KBM-7 (cell line): ENCODE measurements at places on chromosomes 5 and 9.

DNA sequence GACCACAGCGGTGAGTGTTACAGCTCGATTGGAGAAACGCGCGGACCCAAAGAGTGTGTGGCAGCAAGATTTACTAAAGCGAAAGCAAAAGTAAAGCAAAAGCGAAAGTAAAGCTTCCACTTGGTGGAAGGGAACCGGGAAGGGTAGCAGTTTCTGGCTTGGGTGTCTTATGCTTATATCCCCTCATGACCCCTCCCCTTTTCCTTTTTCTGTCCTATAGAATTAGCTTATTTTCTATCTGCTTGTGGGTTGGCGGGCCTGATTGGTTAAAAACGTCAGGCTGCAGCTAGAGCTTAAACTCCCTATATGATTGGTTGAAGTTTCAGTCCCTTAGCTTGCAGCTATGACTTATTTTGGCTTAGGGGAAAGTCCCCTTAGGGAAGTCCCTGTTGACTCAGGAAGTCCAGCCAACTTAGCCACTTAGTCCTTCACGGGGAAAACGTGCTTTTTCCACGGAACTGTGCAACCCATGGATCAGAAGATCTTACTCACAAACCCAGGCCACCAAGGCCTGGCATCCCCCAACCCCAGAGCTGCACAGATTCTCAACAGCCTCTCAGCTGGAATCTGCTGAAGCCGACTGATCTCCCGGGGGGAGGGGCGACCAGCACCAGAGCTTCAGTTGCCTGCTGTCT, 114.2 kb upstream of the ADAMTS16 start:
- DNase-seq, result peak; percentile 9

DNA sequence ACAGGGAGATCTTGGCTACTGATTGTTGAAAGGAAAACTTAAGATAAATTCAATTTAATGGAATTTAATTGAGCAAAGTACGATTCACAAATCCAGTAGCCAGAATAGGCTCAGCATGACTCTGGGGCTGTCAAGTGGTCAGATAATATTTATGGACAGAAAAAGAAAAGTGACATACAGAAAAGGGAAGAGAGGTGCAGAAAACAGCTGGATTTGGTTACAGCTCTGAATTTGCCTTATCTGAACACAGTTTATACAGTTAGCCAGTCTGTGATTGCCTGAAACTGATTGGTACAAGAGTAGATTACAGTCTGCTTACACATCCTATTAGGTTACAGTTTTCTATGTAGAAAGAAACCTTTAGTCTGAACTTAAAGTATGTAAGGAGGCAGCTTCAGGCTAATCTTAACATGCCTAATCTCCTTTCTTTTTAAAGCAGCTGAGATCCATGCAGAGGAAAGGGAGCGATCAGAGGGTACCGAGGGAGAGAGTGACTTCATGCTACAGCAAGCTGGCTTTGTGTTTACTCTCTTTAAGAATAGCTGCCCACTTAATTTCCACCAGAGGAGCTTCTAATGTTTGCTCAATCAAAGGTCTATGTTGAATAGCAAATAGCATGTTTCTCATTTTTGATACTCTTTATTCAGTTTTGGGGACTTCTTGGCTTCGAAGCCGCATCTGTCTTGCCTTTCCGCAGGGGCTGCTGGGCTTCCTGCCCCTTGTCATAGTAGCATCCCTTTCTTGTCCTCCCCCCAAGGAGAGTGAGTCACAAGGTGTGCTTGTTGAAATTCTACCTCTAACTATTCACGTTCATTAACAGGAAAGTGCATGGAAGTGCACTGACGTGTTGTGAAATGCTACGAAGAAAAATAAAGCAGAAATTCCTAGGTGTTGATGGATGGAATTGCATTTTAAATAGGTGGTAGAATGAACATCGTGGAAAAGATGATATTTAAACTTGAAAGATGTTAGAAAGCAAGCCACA, 761.2 kb downstream of the TAF11L14 start:
- DNase-seq, result no peak

DNA sequence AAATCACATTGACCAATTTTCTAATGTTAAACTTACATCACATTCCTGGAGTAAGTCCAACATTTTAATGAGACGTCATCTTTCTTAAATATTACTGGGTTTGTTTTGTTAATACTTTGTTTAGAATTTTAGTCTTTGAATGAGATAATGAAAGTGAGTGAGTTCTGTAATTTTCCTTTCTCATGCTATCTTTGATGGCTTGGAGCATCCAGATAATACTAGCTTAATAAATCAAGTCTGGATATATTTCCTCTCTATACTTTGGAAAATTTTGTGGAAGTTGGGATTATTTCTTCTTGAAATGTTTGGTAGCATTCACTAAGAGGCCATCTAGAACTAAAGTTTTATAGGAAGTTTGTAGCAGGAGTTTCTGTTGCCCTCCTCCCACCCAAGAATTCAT, 90.8 kb upstream of the IL7R start:
- DNase-seq, result no peak

- DNase-seq, result no peak
Measured at GRCh38 chr9:120386390-120387131, 193.4 kb downstream of the CDK5RAP2 start.

DNA sequence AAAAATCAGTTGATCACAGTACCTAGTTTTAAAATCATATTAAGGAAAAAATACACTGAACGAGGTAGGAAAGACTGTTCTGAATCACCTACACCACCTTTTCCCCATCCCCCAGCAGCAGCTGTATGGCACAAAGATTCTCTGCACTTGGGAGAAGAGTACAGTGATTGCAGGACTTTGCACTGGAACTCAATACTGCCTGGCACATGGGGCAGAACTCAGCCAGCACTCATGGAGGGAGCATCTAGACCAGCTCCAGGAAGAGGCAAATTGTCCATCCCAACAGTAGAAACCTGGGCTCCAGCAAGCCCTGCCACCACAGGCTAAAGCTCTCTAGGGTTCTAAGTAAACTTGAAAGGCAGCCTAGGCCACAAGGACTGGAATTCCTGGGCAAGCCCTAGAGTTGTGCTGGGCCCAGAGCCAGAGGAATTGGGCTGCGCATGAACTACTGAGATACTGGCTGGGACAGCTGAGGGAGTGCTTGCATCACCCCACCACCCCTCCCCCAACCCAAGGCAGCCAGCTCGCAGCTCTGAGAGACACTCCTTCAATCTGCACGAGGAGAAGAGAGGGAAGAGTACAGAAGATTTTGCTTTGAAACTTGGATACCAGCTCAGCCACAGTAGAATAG, 654.4 kb upstream of the CDH6 start:
- no peak for DNase-seq

DNA sequence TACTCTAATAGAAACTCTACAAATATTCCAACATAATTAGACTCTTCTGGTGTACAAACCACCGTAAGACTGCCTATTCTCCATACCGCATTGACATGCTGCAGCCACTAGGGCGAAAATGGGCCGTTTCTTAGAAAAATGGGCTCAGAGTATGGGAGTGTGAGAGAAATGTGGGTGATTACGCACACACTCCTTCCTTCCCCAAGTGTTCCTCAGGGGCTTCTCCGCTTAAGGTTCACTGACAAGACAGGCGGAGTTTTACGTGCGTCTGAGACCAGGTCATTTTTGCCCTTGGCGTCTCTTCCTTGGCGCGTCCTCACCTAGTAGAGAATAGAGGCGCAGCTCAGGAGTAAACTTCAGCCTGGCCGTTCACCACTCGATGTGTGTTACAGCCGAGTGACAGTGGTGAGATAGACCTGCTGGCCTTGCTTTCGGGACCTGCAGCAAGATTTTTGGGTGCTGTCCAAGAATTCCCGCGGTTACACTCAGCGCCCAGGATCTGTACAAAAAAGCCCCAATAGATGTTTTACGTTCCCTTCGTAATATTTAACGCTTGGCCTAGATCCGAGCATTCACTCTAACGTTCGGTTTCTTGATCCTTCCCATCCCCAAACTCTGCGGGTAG, 1.8 kb upstream of the NTRK2 start:
- no peak for DNase-seq
